Activated T-helper 1 cell treated with anti-CD3 and anti-CD28 coated beads, Interleukin-12 subunit alpha, Interleukin-12 subunit beta, Interleukin-2, Interleukin-4 antibody, amounts not matched to agents 30 ng/mL and 10 ng/mL and 1 ng/mL, durations not matched to agents 14 hours and 24 hours and 36 hours (primary cell): ENCODE measurements at places on chromosomes 4 and X.

GRCh38 chr4:65019775-65020174, 610.5 kb upstream of the TECRL start:
- no peak for DNase-seq

- DNase-seq, result no peak
These were observed 12.9 kb downstream of the SHROOM4 start for GRCh38 chrX:50801135-50801534.

- DNase-seq, result no peak
These were observed 36.3 kb upstream of the PDGFRA start for GRCh38 chr4:54192811-54193210.

GRCh38 chr4:60344908-60345307, 855.2 kb upstream of the ADGRL3 start:
- no peak for DNase-seq

GRCh38 chr4:15744016-15744545, 34.0 kb upstream of the CD38 start:
- no peak for DNase-seq

- no peak for DNase-seq
These were observed 41.1 kb upstream of the STIM2 start for GRCh38 chr4:26819478-26820095.

- no peak for DNase-seq
These were observed 137.3 kb upstream of the CPEB2 start for GRCh38 chr4:14865031-14865366.

GRCh38 chr4:123673971-123674370, 277.4 kb downstream of the SPRY1 start:
- DNase-seq, result no peak

- DNase-seq, result no peak
These were observed 226.6 kb downstream of the NSUN7 start for GRCh38 chr4:40976343-40976742.

GRCh38 chrX:70052895-70053615, 3.3 kb upstream of the AWAT2 start:
- DNase-seq, result no peak

GRCh38 chr4:119683518-119683917, 54.9 kb upstream of the PDE5A start:
- DNase-seq, result no peak

DNA sequence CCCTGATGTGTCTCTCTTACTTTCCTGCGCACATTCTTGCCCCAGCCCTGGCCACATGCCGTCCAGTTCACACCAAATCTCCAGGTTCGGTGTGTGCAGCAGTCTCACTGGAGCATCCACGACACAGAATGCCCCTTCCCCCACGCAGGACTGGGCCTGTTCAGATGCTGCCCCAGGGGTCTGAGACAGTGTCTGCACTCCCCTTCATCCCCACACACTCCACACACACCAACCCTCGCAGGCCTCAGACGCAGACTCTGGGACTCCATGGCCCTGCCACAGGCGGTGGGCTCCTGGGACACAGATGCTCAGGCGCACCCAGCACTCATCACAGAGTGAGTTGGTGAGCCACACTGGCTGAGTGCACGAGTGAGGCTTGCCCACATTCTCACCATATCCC, 83.9 kb downstream of the AFAP1 start:
- no peak for DNase-seq

DNA sequence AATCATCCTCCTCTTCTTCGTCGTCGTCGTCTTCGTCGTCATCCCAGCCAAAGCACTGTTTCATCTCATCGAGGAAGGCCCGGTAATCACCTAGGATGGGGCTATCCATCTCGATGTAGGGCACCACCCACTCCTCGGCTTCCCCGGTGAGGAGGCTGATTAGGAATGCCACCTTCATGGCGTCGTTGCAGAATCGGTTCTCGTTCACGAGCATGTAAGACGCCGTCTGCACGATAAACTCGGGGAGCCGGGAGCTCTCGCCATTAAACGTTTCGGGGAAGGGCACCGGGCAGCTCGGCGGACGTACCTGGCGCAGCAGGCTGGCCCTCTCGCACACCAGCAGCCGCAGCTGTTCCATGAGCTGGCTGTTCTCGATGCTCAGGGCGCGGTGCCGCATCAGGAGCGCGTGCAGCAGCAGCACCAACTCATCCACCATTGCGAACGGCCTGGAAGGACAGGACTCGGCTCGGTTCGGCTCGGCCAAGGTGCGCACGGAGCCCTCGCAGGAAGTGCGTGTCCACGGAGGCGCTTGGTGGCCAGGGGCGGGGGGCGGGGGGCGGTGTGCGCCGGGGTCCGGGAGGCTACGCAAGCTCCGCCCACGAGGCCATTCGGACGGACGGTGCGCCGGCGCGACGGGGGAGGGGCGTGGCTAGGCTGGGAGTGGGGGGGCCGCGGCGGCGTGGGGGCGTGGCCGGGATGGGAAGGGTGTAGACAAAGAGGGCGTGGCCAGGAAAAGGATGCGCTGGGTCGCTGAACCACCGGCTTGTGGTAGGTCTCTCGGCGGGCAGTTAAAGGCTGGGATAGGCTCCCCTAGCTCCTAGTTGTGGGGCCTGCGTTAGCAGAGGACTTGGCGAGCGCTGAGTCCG, at the start of gene LDOC1:
LDOC1 (minus strand) TSS at position 544 of the 866 bp plus-strand sequence; CDS start at position 436, 108 bp downstream.
- peak; percentile 42 for DNase-seq

GRCh38 chrX:71215338-71215912, 7.6 kb upstream of the GJB1 start:
- DNase-seq, result no peak

DNA sequence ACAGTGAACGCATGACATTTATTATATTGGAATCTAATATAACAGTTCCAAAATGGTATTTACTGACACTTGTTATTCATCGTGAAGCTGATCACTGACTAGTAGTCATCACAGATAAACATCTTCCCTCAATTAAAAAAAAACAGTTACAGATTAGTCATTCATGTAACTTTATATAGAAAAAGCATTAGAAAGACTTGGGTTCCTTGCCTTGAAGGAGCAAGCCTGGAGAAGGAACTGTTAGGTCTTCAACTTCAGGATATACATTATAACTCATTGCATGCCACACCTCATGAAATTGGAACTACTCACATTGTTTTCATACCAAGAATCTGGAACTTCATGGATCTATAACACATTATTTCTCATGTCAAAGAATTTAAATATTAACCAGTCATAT, 317.7 kb downstream of the CCSER1 start:
- DNase-seq, result no peak

GRCh38 chr4:37475087-37475486, 211.1 kb downstream of the RELL1 start:
- no peak for DNase-seq

- DNase-seq, result no peak
These were observed 11.4 kb downstream of the FTSJ1 start for GRCh38 chrX:48487362-48487798.

DNA sequence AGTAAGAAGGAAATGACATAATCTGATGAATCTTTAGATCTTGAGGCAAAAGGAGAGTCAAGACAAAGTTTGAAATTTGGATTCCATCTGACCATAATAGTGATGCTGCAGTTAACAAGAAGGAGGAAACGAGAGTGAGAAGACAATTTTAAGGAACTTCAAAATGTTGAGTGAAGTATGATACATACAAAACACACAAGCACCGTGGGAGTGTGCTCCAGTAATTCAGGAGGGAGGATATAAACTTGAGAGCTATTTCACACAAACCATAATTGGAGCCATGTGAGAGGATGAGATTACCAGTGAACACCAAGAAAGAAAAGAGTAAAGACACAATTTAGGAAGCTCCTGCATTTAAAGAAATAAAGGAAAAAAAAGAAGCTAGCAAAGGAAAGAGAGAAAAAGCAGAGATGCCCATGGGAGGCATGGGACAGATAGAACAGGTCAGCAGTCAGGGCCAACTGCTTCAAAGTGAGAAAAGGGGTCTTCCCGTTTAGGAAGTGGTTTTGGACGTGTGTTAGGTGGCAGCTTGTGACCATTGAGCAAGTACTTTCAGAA, 150.7 kb upstream of the SLC7A11 start:
- DNase-seq, result no peak

DNA sequence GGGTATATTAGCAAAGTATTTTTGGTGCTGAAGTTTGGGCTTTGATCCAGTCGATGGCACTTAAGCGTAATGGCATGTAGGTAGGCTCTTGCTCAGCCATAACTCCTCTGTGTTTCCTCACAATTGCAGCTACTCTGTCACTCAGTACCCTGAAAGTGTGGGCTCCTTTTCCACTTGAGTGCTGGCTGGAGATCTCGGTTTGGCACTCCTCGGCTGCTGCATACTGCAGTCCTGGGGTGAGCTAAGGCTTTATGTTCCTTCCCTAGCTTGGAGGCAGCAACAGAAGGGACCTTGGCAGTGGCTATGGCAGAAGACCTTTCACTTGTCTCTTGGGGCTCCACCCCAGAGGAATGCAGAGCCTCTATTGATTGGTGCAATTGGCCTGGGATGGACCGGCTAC, 106.7 kb upstream of the GRXCR1 start:
- DNase-seq, result no peak

DNA sequence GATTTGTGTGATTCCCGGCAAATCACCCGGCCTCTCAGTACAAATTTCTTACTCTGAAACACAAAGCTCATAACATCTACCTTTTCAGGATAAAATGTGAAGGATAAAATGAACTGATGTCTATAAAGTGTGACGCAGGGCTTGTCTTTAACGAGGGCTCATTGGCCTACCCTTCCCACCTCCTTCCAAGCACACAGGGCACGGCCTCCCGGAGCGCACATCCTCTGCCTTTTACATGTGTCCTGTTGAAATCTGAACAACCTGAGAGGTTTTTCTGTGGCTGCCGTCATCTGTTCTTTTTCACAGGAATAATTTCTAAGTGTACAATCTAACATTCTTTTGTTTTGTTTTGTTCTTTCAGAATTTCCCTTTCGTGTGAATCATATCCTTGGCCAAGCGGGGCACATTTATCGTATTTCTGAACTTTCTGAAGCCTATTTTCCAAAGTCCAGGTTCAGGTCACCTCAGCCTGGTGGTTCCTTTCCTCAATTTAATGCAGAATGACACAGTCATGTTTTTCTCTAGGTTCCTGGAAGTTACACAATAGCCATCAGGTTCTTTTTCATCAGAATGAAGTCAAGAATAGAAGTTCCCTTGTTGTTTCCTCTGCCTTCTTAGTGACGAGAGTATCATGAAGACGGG, 53.1 kb upstream of the SPRY1 start:
- no peak for DNase-seq

GRCh38 chrX:153926552-153926857, 441 bp upstream of the ARHGAP4 start:
- DNase-seq, result no peak

DNA sequence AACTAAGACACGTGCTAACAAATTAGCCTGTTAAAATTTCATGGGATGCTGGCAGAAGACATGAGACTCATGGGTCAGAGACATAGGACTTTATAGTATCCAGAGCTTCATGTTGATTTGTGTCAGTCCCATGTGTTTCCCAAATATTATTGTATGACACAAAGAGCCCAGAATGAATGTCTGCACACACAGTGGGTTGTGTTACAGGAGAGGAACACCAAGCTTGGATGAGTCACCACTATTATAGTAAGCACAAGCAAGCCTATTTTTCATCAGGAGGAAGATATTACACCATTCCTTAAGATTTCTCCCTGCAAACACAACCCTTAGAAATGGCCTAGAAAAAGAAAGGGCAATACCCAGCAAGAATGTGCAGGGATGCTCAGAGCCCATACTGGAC, 15.4 kb downstream of the BBS12 start:
- DNase-seq, result no peak

- DNase-seq, result no peak
These were observed 228.2 kb upstream of the TENM3 start for GRCh38 chr4:182015014-182015413.

DNA sequence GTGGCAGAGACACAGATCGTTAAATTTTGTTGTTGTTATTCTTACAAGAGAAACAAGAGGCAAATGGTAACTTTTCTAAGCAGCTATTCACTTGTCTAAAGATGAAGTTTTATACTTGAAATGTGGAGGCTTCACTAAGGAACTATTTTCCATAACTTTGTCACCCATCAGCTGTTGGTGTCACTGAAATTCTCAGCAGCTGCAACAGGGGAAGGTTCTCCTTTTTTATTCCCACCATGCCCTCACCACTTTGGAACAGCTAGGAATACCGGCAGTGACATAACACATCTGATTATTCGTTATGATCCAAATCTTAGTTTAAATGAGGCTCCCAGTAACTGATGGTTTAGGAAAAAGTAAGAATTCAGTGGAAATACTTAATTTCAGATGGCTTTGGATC, 147.0 kb upstream of the LEF1 start:
- no peak for DNase-seq

DNA sequence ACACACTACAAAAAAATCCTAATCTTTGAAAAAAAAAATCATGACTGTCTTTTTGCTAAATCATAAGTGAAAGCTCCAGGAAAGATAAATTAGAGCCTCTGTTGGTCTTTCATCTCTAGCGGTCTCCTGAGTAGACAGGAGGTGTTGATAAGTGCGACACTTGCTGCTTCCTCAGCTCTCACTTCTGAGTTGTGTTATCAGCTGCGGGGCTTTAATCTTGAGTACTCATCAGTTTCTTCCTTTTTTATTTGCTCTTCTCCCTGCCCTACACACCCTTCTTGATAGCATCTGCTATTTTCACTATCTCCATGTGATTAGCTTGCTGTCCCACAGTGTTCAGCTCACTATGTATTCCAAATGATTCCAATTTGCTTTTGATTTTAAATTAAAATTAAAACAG, 1449.2 kb downstream of the C4orf33 start:
- no peak for DNase-seq

- no peak for DNase-seq
These were observed 366.1 kb downstream of the FBXO8 start for GRCh38 chr4:173917255-173917960.

- DNase-seq, result no peak
These were observed 10.0 kb downstream of the FAM184B start for GRCh38 chr4:17771284-17771908.

DNA sequence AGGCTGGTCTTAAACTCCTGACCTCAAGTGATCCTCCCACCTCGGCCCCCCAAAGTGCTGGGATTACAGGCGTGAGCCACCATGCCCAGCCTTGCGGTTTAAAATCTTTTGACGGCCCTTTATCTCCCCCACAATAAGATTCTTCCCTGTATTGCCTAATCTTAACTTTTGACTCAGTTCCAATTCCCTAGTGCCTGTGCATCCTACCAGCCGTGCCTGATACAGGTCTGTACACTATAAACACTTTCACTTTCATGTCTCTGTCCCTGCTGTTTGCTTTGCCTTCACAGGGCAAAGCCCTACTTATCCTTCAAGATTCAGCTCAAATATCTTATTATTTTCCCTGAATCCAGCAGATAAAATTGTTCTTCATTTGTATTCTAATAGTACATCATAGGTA, 74.6 kb downstream of the WDR44 start:
- no peak for DNase-seq
